Renal pelvis (tissue), 12 donors: ENCODE measurements at places on chromosomes 6 and 20.

GRCh38 chr20:32316667-32317066 lies 39.2 kb downstream of the KIF3B start:
- no peak for DNase-seq

DNA sequence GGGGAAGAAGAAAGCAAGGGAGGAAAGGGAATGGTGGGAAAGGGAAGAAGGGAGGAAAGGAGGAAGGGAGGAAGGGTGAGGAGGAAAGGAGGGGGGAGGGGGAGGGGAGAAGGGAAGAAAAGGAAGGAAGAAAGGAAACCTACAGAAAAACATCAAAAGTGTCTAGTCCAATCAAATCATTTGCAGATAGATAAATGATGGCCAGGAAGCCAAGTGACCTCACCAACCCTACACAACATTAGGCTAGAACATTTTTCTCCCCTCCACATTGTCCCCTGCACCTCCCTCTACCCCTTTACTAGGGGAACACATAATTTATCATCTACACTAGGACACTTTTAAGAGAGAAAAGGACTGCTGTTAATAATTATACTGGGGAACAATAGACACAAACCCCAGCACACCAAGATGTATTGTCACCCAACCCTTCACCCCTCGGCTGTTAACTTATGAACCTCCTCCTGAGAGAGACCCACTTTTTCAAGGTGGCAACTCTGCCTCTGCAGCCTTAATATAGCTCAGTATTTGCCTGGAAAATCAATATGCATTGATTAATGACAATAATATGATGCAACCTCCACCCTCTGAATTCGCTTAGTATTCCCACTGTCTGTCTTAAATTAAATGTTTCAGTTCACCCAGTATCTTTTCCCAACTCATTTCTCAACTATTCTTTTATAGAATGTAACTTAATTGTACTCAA lies 231.2 kb downstream of the PTPRT start:
- no peak for DNase-seq

DNA sequence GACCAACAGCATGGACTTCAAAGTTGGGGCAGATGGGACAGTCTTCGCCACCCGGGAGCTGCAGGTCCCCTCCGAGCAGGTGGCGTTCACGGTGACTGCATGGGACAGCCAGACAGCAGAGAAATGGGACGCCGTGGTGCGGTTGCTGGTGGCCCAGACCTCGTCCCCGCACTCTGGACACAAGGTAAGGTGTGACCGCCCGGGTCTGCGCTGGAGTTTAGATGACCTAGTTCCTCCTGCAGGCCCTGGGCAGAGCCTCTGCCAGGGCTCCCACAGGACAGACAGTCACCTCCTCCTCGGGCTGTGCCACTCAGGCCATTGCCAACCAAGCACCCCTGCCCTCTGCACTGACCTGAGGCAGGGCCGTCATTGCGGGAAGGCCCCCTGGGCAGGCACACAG lies 322.1 kb downstream of the TAF4 start:
- no peak for DNase-seq

- DNase-seq: no peak
Measured at GRCh38 chr6:51077821-51078518, 259.3 kb downstream of the TFAP2B start.

- no peak for DNase-seq
Measured at GRCh38 chr20:59567585-59568508, 36.5 kb upstream of the PHACTR3 start.

GRCh38 chr6:116631379-116631990 lies 15.2 kb downstream of the RSPH4A start:
- DNase-seq: peak; percentile 7

- no peak for DNase-seq
Measured at GRCh38 chr6:131646249-131646670, 9.2 kb downstream of the ENPP3 start.

DNA sequence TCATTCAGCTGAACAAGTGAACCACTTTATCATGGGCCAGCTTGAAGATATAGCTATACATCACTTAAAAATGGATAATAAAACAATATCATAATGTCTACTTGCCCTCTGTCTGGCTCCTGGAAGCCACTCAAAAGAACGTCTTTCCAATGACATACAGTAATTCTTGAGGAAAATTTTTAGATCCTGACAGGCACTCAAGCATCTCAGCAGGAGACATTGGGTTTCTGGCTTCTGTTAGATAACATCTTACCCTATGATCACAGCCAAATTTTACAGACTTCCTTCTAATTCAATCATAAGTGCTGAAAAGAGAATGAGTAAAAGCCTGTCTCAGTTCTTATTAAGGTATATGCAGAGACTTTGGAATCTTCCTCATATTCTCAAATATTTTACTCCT lies 330 bp downstream of the CGA start:
- no peak for DNase-seq

DNA sequence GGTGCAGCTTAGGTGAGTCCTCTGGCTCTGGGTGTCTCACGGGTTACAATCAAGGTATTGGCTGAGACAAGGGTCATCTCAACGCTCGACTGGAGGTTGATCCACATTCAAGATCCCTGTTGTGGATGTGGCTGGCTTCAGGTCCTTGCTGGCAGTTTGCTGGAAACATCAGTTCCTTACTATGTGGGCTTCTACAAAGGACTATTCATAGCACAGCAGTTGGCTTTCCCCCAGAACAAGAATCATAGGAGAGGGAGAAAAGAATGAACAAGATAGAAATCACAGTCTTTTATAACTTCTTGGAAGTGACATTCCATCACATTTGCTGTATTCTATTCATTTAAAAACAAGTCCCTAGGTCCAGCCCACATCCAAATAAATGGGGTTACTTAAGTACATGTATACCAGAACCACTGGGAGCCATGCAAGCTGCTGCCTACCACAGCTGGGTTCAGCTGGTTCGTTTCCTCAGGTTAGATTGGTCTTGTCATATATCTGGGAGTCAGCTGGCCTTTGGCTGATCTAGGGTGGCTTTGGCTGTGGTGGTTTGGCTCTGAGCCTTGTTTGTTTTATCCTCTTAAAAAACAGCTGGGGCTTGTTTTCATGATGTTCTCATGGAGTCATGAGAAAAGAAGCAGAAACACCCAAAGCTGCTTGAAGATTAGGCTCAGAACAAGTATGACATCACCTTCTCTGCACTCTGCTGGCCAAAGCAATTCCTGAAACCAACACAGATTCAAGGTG lies 433.2 kb upstream of the SPTLC3 start:
- peak; percentile 83 for DNase-seq

DNA sequence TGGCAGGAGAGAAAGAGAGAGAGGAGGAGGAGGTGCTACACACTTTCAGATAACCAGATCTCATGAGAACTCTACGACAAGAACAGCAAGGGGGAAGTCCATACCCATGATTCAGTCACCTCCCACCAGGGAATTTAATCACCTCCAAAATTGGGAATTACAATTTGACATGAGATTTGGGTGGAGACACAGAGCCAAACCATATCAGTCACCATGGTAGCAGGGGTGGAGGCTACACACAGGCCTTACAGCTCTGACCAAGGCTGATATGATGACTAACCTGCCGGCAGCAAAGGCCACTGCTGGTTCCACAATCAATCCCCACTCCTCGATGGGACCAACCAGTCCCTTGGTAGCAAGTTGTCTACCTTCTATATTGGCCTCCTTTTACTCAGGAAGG lies 13.6 kb upstream of the RBM24 start:
- no peak for DNase-seq

- DNase-seq: no peak
Measured at GRCh38 chr6:3361312-3362037, 95.4 kb downstream of the SLC22A23 start.

GRCh38 chr20:63235399-63235983 lies at the start of gene BIRC7:
BIRC7 (plus strand) TSS chr20:63235905; CDS start chr20:63236097, 192 bp downstream.
- DNase-seq: no peak

- DNase-seq: no peak
Measured at GRCh38 chr6:150592377-150592995, 7.2 kb upstream of the PLEKHG1 start.

DNA sequence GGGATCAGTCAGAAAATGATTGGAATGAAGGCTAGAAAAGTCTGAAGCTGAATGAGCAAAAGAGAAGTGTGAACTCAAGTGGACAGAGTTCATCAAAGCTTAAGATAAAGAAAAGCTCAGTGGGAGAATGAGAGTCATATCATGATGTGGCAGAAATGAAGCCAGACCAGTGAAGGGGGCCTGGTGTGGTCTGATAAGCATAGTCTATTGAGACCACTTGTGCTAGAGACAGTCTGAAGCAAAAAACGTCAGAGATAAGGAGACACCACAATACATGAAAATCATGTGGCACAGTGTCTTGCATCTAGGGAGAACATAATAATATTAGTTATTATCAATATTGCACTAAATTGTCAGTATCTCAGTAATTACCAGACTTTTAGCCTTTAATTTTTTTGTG lies 601.5 kb downstream of the UTRN start:
- no peak for DNase-seq
